ENCODE measurements at places on chromosomes 2 and 18.

DNA sequence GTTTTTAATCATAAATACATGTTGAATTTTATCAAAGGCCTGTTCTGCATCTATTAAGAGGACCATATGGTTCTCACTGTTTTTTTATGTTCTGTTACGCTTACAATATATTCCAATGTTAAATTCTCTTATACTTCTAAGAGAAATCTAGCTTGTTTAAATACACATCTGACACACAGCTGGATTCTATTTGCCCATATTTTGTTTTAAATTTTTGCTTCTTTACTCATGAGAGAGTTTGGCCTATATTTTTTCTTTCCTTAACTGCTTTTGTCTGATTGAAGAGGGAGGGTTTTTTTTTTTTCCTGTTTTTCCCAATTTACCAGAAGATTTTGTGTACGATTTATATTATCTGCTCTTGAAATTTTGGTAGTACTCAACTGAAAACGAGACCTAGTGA lies 34.9 kb downstream of the RNF144A start:
- DNase-seq = no peak

GRCh38 chr2:19491796-19492195 lies 133.4 kb upstream of the OSR1 start:
- no peak for DNase-seq

DNA sequence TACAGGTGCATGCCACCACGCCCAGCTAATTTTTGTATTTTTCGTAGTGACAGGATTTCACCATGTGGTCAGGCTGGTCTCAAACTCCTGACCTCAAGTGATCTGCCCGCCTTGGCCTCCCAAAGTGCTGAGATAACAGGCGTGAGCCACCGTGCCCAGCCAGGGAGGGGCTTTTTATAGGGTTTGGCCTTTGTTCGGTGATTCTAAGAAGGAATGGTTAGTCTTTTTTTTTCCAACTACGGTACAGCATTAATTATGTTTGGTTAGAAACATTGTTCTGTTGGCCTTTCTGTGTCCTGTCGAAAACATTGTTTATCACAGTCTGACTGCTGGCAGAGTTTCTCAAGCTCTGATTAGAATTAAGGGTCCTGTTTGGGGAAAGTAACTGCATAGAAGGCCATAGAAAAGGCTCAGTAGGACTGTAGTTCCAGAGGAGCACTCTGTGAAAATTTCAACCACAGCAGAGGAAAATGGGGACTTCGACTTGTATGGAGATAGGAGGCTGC lies 19.3 kb upstream of the SMCHD1 start:
- no peak for DNase-seq

DNA sequence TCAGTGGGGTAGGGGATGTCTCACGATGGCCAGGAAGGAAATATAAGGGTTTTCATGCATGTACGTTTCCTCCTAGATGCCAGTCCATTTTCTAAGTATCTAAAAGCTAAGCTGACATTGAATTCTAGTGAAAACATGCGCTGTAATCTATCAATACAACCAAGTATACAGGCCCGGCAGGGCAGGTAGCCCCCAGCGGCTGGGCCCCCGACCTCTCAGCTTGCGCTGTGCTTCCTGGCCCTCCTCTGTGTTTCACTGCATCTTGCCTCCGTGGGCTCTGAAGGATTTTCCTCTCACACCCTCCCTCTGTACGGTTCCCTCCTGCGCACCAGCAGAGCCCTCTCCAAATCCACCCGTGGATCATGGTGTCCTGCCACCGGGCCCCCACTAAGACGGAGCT lies 524.8 kb downstream of the ZNF516 start:
- no peak for DNase-seq

DNA sequence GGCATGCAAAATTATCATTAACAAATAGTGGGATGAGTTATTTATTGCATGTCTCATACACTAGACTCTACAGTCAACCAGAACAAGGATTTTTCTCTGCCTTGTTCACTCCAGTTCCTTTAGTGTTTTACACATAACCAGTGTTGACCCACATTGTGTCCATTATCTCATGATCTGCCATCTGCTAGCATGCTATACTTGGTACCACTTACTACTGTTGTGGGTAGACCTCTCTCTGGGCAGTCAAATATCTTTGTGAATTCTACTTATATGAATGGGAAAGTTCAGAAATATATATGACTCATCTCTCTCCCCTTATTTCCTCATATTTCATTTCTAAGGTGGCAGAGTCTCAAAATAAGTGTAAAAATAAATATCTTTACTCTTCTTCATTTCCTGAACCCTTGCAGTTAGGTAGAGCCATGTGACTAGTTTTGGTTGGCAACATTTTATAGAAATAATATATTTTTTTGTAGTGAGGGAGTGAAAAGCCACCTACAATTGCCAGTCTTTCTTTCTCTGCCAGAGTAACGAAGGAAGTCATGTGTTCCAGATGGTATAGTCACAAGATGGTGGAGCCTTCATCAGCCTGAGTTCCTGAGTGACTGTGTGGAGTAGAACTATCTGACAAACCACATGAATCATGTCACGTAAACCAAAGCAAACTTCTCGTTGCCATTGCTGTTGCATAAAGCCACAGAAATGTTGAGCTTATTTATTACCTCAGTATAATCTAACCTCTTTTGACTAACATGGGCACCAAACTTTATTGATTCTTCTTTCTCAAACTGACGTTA lies 704.0 kb downstream of the RNF144A start:
- DNase-seq = no peak

GRCh38 chr2:187655001-187655400 lies 100.8 kb upstream of the TFPI start:
- no peak for DNase-seq

DNA sequence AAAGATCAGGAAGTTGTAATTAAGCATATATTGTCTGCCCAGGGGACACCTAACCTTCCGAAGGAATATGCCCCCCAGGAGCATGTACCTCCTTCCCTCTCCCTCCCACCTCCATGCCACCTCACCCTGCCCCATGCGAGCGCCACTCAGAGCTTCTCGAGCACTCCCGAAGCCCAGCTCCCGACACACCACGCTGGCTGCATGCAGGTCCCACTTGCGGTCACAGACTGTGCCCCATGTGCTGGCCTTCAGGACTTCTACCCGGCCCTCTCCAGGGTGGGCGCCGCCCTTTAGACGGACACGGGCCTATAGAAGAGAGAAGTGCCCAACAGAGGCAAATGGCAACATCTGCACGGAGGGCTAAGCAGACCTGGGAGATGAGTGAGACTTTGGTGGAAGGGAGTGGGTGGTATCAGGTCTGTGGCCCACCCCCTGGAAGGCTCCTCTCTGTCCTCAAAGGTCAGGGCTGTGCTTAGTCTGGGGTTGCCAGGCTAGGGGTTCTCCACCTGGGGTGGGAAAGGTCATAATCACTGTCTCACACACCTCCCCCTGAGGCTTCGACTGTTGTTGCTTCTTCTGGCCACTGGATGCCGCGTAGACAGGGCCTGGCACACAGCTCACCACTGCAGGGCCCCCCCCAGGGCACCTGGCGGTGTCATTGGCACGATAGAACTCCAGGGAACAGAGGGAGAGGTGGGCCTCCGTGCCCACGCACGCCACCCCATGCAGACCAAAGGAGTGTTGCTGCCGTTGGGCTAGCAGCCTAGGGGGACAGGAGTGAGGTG lies 6.6 kb downstream of the HTRA2 start:
- no peak for DNase-seq

- no peak for DNase-seq
Observed at GRCh38 chr2:102065675-102066252, 74.0 kb downstream of the IL1R2 start.

GRCh38 chr18:3447895-3448837 lies 1.8 kb upstream of the TGIF1 start:
- DNase-seq = peak; percentile 86

- DNase-seq = no peak
Observed at GRCh38 chr2:177353187-177353478, 39.4 kb upstream of the AGPS start.

- DNase-seq = no peak
Observed at GRCh38 chr2:241092677-241093076, 9.4 kb downstream of the MTERF4 start.

DNA sequence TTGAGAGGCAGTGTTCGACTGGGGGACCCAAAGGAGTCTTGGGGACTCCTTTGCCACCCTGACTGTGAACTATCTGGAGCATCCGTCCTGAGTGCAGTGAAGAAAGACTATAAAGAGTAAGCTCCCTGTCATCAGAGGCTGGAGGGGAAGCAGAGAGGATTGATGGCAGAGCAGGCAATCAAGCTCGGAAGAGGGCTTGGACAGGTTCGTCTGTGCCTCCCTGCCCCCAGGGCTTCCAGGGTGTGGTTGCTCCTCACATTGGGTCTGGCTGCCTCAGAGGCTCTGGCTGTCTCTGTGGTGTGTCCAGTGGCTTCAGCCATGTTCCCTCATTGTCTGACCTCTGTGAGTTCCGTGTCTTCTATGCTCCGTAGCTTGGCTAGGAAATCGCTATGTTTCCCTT lies 13.8 kb upstream of the EN1 start:
- no peak for DNase-seq

GRCh38 chr18:69936191-69936558 lies 11.5 kb downstream of the CD226 start:
- DNase-seq = no peak

- no peak for DNase-seq
Observed at GRCh38 chr2:226256237-226256636, 543.4 kb downstream of the IRS1 start.

DNA sequence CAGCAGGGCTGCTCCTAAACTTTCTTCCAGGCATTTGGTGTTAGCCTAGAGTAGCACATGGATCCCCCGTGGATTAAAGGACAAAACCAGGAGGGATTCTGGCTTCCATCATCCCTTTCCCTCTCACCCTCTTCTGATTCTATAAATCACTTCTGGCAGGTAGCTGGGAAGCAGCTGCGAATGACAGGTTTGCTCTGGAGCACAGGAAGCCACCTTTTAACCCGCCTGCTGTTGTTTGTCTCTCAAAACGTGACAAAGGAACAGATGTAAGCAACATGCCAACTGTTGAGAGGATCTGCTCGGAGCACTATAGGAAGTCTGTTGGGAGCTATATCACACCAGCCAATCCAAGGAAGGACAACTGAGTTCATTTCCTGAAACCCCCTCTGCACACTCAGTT lies 101.9 kb downstream of the ACTR2 start:
- DNase-seq = no peak

DNA sequence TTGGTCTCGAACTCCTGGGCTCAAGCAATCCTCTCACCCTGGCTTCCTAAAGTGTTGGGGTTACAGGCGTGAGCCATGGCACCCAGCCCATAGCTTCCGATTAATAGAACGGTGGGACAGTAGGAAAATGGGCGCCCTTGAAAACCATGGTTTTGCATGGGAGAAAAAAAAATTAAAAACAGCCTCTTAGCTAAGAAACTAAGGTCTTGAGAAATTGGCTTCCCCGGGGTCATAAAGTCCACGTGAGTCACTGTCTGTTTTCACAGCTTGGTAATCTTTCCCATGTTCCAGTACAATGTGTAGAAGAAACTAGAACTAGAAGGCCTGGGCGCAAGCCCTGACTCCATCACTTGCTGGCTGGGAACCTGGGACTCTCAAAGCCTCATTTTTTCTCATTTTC lies 20.7 kb downstream of the B3GNT2 start:
- DNase-seq = no peak

GRCh38 chr2:191979221-191979730 lies 132.4 kb upstream of the CAVIN2 start:
- no peak for DNase-seq

DNA sequence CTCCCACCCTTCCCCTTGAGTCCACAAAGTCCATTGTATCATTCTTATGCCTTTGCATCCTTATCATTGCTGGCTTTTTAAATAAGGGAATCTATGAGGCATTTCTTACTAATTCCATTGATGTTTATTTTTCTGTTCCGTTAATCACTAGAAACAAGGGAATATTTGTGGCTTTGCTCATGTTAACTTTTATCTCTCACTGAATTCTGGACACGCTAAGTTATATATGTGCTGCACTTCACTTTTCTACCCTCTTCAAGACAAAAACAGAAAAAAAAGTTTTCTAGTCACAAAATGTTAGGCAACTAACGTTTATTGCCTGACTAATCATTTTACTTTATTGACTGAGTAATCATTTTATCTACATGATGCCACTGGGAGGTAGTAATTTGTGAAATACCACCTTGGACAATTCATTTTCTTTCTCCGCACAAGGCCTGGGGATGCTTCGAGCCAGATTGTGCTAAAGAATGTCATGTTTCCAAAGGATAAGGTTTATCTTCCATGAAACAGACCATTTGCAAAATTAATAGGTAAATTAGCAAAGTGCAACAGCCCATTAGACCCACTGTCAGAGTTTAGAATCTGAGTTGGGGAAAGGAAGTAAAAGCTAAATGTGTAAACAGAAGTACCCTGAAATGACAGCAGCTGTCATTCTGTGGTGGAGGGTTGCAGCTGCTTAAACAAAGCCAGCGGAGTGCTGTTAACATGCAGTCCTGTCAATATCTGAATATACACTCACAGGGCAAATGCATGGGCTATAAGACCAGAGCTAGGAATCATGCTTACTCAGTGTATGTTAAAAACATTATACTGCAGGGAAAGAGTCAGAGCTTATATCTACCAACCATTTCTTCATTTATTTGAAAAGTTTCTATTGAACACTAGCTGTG lies 658.7 kb downstream of the CNTNAP5 start:
- no peak for DNase-seq

DNA sequence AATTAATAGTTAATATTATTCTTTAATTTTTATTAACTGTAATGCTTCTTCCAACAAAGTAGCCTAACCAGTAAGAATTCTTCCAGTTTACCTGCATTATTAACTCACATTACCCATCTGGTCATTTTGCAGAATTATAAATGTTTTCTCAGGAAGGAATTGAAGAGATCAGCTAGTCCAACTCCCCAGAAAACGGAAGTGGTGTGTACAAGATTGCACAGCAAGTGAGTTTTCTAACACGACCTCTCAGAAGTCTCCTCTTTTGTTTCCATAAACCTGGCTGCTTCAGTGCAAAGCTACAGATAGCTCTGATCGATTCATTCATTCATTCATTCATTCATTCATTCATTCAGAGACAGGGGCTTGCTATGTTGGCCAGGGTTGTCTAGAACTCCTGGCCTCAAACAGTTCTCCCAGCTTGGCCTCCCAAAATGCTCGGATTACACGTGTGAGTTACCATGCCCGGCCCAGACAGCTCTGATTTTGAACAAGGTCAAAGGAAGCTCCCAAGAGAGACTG lies 128.8 kb upstream of the REV1 start:
- DNase-seq = no peak

DNA sequence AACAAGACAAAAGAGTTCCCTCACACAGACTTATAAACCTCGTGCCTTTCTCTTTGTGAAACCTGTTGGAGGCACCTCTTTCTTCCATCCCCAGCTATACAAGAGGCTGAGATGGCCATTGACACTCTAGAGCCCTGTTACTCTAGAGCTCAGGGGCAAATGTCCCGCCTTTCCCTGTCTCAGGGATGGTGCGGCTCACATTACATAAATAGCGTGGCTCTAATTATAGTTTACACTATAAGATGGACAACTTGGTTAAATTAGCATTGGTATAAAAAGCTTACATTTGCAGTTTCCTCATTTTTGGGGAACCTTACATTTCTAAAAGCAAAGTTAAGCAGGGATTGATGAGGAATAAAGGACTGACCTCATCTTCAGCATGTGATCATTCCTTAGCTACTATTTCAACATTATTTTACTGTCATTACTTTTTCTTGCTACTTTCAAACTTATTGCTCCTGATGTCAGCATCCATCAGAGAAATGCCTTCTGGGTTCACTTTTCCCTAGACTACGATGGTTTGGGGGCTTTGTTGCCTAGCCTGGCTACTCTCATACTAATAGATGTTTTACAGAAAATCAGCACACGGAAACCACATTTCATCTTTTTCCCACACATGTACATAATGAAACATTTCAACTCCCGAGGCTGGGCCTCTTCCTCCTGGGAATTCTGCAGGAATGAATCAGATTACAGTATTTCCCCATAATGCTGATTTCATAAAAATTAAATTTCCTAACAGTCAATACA lies 40.4 kb downstream of the FTCDNL1 start:
- no peak for DNase-seq

GRCh38 chr2:89848763-89849368 lies 1157.4 kb downstream of the RPIA start:
- no peak for DNase-seq

Measured in left renal pelvis (tissue), 4 donors.